Activated naive CD8-positive, alpha-beta T cell treated with anti-CD3 and anti-CD28 coated beads, Interleukin-2, amount 10 ng/mL, durations not matched to agents 7 days and 5 days (primary cell): ENCODE measurements at places on chromosomes 7 and 10.
A peak's percentile ranks its signal among the peaks of the same experiment; 100 is the strongest.

GRCh38 chr10:51000164-51000563, 74.1 kb upstream of the PRKG1 start:
- no peak for DNase-seq

GRCh38 chr10:48941427-48942075, 1.9 kb upstream of the LRRC18 start:
- no peak for DNase-seq

DNA sequence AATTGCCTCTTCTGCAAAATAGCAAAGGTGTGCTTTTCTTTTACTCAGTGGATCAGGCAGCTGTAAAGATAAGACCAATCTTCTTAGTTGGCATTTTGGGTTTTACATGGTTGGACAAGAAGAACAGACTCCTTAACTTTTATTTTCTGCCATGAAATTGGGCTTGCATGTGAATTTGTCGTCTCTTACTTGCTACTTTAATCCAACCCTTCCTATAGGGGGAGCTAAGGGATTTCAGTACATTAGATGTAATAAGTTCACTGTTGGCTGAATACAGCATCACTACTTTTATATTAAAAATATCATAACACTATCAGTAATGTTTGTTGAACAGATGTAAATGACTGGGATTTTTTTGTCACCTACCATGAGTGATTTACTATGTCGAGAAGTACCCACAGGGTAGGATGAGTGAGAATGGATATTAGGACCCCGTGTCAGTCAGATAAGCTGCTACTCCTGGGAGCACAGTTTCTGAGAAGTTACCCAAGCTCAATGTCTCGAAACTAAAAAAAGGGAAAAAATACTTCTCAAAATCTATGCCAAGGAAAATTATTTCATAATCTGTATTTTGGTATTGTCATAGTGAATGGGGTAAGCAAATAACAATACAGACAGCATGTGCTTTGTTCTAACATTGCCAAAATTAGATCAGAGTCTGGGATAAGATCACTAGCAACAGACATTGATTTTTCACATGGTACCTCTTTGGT, 127.4 kb upstream of the AGR3 start:
- DNase-seq = no peak

- no peak for DNase-seq
These were observed 45.1 kb downstream of the BPGM start for GRCh38 chr7:134691546-134692343.

DNA sequence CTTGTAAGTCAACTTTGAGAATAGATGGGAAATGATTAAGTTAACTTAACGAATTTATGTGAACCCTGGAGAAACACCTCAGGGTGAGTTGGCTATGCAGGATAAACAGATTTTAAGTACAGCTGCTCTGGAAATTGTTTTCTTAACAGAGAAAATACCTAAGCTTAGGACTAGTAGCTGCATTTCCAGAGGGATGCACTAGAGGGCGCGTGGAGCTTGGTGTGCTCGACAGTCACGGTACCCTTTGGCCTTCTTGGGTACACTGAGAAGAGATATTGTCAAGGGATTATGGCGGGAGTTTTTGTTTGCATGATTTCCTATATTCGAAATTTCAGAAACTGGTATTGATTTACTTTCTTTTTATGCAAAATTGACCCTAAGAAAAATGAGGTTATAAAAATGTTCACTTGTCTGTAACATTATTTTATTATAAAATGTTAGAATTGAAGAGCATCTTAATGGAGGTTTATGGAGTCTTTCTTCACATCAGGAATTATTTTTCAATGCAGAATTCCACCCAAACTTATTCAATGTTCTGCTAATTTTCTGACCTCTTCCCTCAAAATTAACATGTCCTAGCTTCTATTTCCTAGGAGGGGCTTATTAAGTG, 58.4 kb upstream of the MYO3A start:
- peak; percentile 49 for DNase-seq

GRCh38 chr7:92824901-92825480, 11.4 kb downstream of the CDK6 start:
- no peak for DNase-seq

DNA sequence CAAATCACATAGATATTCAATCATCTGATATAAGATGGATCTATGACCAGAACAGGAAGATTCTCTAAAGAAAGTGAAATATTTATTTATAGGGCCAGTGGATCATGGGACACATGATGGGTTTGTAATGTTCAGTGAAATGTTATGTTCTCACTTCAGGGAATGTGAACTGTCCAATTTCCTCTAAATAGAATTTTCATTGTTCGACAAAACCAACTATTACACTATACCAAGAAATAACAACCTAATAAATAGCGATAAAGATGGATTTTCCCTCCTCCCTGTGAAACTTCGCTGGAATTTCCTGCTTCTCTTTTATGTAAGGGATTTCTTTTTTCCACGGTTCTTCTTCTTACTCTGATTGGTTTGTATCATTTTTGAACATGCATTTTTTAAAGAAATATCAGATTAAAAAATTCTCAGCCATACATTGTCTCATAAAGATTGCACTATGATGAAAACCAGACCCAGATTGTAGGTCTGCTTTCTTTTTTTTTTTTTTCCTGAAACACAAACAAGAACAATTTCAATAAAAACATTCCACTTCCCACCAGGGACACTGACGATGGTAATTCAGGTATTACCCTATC, 139.8 kb upstream of the ZEB1 start:
- no peak for DNase-seq

GRCh38 chr10:133039107-133039802, 48.5 kb upstream of the ADGRA1 start:
- DNase-seq = no peak

DNA sequence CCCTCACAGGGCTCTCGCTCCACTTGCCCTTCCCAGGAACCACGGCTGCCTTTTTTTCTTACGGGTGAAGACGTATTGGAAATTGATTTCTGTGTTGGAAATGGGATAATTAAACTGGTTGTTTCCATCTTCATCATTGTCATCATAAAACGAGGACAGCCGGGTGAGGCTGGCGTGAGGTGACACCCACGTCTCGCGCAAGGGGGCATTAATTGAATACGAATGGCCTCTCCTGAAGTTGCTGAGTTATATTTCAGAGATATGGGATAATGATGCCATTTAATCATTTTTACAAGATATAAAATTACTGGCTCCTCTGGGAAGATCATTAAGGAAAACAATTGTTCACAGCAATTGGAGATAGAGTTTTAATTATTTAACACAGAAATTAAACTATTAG, 18.3 kb upstream of the NKX6-2 start:
- no peak for DNase-seq
